Upper lobe of left lung (tissue), 6 donors: ENCODE measurements at places on chromosomes 5 and 9.

DNA sequence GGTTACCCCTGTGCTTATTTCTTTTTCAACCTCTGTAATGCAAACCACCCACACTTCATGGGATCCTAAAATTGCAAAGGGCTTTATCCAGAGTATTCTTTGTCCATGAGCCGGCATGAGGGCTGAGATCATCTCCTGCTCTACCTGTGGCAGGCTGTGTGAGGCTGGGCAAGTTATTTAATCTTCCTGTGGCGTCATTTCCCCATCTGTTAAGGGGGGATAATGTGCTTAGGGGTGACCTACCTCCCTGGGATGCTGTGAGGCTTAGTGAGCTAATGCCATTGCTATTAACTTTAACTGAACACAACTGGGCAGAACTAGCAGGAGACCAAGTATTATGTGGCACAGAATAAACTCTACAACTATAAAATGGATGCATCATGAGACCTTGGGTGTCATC is 17.0 kb downstream of the FRMPD1 start:
- no peaks in the 10 kb centered on the region for H3K4me1 ChIP-seq
- H3K36me3 ChIP-seq, result no peaks in the 10 kb centered on the region
- no peak overlapping the region for H3K4me3 ChIP-seq

GRCh38 chr9:129037767-129038098 is 1.3 kb downstream of the MIGA2 start:
- H3K4me1 ChIP-seq, result peaks cover 23% of the 10 kb centered on the region
- H3K27me3 ChIP-seq, result no peaks in the 10 kb centered on the region
- no peak for DNase-seq

- H3K4me3 ChIP-seq, result no peak overlapping the region
- no peak overlapping the region for H3K27ac ChIP-seq
- H3K4me1 ChIP-seq, result peaks cover 12% of the 10 kb centered on the region
- no peak for DNase-seq
Observed at GRCh38 chr9:72596451-72597180, 75.2 kb downstream of the TMC1 start.

DNA sequence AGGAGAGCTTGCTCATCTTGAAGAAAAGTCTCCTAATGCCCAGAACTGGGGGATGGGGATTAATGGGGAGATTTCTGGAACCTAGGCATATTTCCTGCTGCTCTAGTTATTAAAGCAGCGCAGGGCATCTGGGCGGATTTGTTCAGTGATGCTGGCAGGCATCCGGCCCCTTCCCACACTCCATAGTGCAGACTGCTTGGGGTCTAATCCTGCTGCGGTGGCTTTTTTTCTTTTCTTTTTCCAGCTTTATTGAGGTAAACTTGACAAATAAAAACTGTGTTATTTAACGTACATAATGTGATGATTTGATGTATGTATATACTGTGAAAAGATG is 30.7 kb downstream of the PPARGC1B start:
- no peak for DNase-seq
- peaks cover 2% of the 10 kb centered on the region for H3K36me3 ChIP-seq
- no peaks in the 10 kb centered on the region for H3K27me3 ChIP-seq
- H3K4me3 ChIP-seq, result no peak overlapping the region
- H3K4me1 ChIP-seq, result no peaks in the 10 kb centered on the region

DNA sequence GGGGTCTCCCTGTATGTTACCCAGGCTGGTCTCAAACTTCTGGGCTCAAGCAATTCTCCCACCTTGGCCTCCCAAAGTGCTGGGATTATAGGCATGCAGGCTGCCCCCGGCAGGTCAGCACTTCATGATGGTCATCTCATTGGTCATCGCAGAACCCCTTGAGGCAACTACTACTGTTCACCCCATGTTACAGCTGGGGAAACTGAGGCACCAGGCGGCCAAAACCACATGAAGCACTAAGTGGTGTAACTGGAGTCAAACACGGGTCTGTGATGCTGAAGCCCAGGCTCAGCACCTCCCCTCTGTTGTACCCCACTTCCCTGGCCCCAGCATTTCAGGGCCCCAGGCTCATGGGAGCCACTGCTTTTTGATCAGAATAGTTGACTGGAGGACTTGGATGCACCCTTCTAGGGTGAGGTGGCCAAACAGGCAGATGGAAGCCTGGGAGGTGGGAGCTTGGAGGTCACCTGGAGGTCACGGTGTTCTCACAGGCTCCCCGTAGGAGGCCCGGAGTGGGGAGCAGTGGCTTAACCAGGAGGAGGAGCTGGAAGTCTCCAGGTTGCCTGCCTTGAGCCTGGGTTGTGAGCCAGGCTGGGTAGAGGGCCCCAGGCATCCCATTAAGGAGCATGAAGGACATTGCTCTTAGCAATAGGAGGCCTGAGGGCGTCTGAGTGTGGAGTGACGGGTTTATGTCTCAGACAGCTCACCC is 57.3 kb upstream of the RPL26L1 start:
- H3K27me3 ChIP-seq, result no peaks in the 10 kb centered on the region
- H3K4me3 ChIP-seq, result no peak overlapping the region
- H3K27ac ChIP-seq, result peak overlapping the region; percentile 85
- DNase-seq, result no peak
- H3K4me1 ChIP-seq, result peaks cover 78% of the 10 kb centered on the region

DNA sequence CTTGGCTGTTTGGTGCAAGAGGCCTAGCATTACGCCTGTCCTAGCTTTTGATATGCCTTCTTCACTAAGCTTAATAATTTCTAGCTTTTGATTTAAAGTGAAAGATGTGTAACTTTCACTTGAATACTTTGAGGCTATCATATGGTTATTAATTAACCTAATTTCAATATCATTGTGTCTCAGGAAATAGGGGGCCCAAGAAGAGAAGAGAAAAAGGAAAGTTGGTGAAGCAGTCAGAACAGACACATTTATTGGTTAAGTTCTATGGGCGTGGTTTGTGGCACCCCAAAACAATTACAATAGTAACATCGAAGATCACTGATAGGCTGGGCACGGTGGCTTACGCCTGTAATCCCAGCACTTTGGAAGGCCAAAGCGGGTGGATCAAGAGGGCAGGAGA is 40.9 kb upstream of the F2RL2 start:
- no peak overlapping the region for H3K4me3 ChIP-seq
- H3K27ac ChIP-seq, result no peak overlapping the region
- no peaks in the 10 kb centered on the region for H3K36me3 ChIP-seq
- H3K4me1 ChIP-seq, result no peaks in the 10 kb centered on the region
- H3K27me3 ChIP-seq, result no peaks in the 10 kb centered on the region

- no peak for DNase-seq
- no peak overlapping the region for H3K27ac ChIP-seq
- no peaks in the 10 kb centered on the region for H3K4me1 ChIP-seq
- H3K4me3 ChIP-seq, result no peak overlapping the region
- no peaks in the 10 kb centered on the region for H3K36me3 ChIP-seq
Observed at GRCh38 chr9:114480746-114481435, 24.4 kb downstream of the WHRN start.
